Activated naive CD4-positive, alpha-beta T cell treated with anti-CD3 and anti-CD28 coated beads for 36 hours (primary cell): ENCODE measurements at places on chromosomes 12 and 14. TPM values are rescaled to one million over a fixed set of nuclear protein-coding genes. Genes with fewer than 3 reads are reported as not detected.
A peak's percentile ranks its signal among the peaks of the same experiment; 100 is the strongest.

SLCO1B3 gene
- total RNA-seq, result not detected

HELB gene
- total RNA-seq, result 23.7 TPM

RIPK3 gene
- total RNA-seq, result 7.6 TPM

MYH6 gene
- not detected for total RNA-seq

GLS2 gene
- total RNA-seq, result 4.6 TPM

GRCh38 chr12:51429700-51430099 lies 5.1 kb downstream of the SLC4A8 start:
- peaks cover 4% of the 10 kb centered on the region for H3K4me1 ChIP-seq
- H3K27ac ChIP-seq, result no peak overlapping the region
- H3K4me3 ChIP-seq, result no peak overlapping the region
- H3K27me3 ChIP-seq, result no peaks in the 10 kb centered on the region
- no peaks in the 10 kb centered on the region for H3K36me3 ChIP-seq

DNA sequence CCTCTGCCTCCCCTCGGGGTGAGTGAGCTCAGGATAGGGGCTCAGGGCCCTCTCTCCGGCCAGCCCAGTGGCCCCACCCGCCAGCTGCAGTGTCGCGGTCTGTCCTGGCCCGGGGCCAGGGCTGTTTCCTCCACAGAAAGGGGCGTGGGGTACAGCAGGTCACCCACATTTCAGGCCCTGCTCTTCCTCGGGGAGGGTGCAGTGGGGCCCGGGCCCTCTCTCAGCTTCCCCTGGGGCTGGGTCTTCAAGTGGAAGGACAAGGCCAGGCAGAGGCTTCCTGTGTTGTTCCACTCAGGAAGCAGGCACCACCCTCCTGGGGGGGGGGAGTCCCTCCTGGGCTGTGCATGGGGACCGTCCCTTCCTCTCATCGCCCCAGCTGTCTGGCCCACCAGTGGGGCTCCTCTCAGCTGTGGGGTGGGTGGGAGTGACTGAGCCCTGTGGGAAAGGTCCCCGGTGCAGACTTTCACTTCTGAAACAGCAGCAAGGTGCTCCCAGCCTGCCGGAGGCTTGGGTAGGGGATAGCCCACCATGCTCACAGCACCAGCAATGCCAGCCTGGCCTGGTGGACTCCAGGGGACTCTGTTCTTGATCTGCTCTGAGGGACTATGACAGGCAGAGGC lies 3.7 kb downstream of the GPR132 start:
- peak overlapping the region; percentile 69 for H3K4me3 ChIP-seq
- DNase-seq, result peak; percentile 88
- H3K4me1 ChIP-seq, result peaks cover 72% of the 10 kb centered on the region
- peak overlapping the region; percentile 94 for H3K27ac ChIP-seq

DNA sequence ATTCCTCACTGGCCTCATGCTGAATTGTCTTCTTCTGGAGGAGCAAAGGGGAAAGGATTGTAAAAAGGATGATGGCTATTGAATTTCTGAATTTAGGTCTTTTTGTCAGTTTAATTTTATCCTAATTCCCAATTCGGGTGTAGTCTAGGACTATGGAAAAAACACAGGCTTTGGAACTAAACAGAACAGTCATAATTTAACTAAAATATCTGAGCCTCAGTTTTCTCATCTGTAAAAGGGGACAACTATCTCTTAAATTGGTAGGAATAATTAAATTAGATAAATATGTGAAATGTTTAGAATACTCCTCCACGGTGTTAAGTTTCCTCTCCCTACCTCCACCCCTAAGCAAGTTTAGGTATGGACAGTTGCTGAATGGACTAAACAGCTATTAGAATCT lies 3.2 kb upstream of the SP1 start:
- H3K36me3 ChIP-seq, result peaks cover 11% of the 10 kb centered on the region
- H3K4me3 ChIP-seq, result no peak overlapping the region
- H3K27me3 ChIP-seq, result no peaks in the 10 kb centered on the region
- H3K4me1 ChIP-seq, result peaks cover 42% of the 10 kb centered on the region

DNA sequence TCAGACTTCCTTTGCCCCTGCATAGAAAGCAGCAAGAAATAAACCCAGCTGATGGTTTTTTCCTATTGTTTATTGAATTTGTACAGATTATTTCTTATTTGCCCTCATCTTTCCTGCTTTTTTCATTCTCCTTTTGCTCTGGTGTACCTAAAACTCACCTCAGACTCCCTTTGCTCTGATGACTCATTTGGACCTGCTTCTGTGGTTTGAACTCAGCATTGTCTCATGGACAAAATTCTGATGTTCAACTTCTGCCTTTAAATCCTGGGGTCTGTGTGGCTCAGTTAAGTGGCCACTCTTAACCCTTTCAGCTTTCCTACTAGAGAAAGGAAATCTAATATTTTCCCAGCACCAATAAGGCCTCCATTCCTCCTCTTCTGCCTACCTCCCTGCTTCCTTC lies 3.5 kb upstream of the SENP1 start:
- no peak overlapping the region for H3K27ac ChIP-seq
- no peak for DNase-seq
- H3K36me3 ChIP-seq, result no peaks in the 10 kb centered on the region
- H3K4me1 ChIP-seq, result peaks cover 31% of the 10 kb centered on the region
- no peaks in the 10 kb centered on the region for H3K27me3 ChIP-seq

DNA sequence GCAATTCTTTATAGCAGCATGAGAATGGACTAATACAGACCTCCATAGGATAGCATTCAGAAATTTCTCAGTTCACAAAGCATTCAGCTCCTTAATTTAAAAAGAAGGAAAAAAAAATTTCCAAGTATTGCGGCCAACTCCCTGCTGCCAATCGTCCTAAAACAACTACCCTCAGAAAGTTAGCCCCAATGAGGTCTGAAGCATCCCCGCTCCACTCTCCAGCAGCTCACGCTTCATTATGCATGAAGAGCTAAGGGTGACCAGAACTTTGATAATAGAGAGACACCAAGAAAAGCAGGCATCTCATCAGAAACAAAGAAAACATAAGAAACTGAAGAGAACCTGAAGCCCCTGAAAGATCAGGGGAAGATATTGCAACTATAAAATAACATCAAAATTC lies 172.8 kb upstream of the NUDT4 start:
- H3K4me1 ChIP-seq, result no peaks in the 10 kb centered on the region
- no peak overlapping the region for H3K4me3 ChIP-seq
- no peak overlapping the region for H3K27ac ChIP-seq
- no peaks in the 10 kb centered on the region for H3K36me3 ChIP-seq

DNA sequence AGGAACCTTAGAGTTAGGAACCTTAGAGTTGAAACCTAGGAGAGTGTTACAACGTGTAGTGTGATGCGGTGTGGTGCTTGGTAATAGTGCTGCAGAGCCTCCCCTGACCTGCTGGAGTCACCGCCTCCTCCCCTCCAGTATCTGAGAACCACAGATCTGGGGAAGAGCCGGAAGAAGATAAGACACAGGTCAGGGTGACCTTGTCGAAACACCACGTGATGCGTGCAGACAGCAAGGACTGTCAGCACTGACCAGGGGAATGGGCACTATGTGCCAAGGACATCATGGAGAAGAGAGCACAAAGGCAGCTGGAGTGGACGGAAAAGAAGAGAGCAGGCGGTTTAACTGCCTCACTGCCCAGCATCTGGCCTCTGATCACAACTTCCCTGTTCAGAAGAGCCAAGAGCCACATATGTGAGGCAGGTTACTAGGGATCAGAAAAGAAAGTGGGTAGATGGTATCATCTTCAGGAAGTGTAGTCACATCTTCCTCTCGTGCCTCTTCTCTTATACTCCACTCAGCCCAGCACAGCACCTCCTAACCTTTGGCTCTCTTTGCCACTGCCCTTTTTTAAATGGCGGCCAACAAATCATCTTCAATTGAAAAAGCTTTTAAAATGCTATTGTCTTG lies 93.7 kb downstream of the TESC start:
- H3K27ac ChIP-seq, result no peak overlapping the region
- H3K4me3 ChIP-seq, result no peak overlapping the region
- peaks cover 38% of the 10 kb centered on the region for H3K36me3 ChIP-seq
- DNase-seq, result no peak

- H3K4me3 ChIP-seq, result no peak overlapping the region
- no peaks in the 10 kb centered on the region for H3K27me3 ChIP-seq
- H3K4me1 ChIP-seq, result peaks cover 11% of the 10 kb centered on the region
- no peak for DNase-seq
These were observed 4.7 kb downstream of the TTC8 start for GRCh38 chr14:88829188-88829587.

DNA sequence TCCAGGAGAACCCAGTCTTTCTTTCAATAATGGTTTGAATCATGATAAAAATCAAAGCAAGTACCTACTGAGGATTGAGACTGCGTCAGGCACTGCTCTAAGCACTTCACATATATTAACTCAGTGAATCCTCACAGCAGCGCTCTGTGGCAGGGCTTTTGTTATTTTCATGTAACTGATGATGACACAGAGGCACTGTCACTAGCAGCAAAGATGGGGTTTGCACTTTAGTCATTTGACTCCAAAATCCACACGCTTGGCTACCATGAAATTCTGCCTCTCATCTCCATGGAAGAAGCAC lies 98.8 kb upstream of the GSC start:
- H3K4me3 ChIP-seq, result no peak overlapping the region
- peaks cover 13% of the 10 kb centered on the region for H3K27me3 ChIP-seq
- no peaks in the 10 kb centered on the region for H3K36me3 ChIP-seq
- no peaks in the 10 kb centered on the region for H3K4me1 ChIP-seq
